A673 (cell line): ENCODE measurements at places on chromosomes 12 and 14. TPM values are rescaled to one million over a fixed set of nuclear protein-coding genes. Genes with fewer than 3 reads are reported as not detected.

Gene DEGS2
- 0.07 TPM in 1 of 2 replicates, not detected in the other for total RNA-seq

Gene ZC2HC1C
- 1.0 TPM in 2 replicates for total RNA-seq

DNA sequence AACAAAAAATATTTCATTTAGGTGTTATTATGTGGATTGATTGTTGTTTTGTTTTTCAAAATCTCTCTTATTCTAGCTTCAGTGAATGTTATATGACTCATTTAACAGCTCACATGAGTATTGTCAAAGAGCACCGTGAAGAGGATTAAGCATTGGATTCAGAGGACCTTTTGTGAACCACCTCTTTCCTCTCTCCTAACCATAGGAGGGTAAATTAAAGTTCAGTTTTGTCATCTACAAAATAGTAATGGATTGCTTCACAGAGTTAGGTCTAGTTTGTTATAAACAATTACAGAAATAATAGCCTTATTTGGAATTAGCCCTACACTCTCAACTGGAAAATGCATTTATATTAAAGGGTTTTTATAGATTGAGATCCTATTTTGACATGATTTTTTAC is 962 bp upstream of the KERA start:
- no peaks in the 10 kb centered on the region for H3K36me3 ChIP-seq
- H3K27me3 ChIP-seq, result no peaks in the 10 kb centered on the region
- H3K4me1 ChIP-seq, result no peaks in the 10 kb centered on the region
- no peak for DNase-seq
- no peak overlapping the region for H3K27ac ChIP-seq

DNA sequence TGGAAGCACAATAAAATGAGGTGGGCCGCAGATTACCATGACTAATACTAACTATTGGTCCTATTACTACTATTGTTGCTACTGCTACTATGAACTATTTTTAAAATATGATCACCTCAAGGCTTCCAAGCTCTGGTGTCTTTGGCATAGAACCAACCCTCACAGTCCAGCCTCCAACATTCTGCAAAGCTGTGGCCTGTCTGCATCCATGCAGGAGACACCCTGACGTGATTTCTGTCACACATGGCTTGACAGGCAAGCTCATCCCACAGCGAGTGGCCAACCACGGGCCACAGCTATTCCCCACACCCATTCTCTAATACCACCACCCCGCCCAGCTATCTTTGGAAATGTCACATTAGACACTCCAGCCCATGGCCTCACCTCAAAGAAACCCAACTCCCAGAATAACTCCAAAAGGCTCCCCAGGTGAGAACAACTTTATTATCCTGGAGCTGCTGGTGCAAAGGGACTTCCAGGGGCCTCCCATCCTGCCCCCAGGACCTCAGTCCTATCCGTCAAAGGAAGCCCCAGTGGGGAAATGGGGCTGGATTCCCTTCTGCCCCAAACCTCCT is 14.4 kb downstream of the ISCU start:
- H3K27ac ChIP-seq, result no peak overlapping the region
- H3K4me3 ChIP-seq, result no peak overlapping the region
- H3K36me3 ChIP-seq, result no peaks in the 10 kb centered on the region
- no peaks in the 10 kb centered on the region for H3K27me3 ChIP-seq
- no peak for DNase-seq

DNA sequence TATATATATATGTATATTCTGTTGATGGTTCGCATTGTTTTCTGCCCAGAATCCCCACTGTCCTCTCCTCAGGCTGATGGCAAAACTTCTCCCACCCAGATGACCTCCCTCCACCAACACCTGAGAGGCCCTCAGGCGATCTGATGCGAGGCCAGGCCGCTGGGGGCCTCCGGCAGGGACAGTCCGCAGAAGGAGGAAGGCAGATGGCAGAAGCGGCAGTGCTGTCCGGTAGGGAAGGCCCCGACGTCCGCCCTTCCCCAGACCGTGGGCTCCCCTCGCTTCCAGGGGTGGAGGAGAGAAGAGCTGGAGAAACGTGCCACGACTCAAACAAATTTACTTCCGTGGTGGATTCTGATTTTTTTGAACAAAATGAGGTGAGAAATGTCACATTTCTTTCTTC is 178.3 kb upstream of the RGS6 start:
- no peak for DNase-seq
- no peak overlapping the region for H3K4me3 ChIP-seq
- H3K4me1 ChIP-seq, result peaks cover 3% of the 10 kb centered on the region

- H3K4me3 ChIP-seq, result no peak overlapping the region
- DNase-seq, result no peak
- no peaks in the 10 kb centered on the region for H3K4me1 ChIP-seq
- H3K27me3 ChIP-seq, result no peaks in the 10 kb centered on the region
- no peaks in the 10 kb centered on the region for H3K36me3 ChIP-seq
Observed at GRCh38 chr12:131258398-131258797, 304.7 kb downstream of the ADGRD1 start.

Gene RPS6KA5
- 7.6 and 7.9 TPM in 2 replicates for total RNA-seq
